ENCODE measurements at places on chromosomes 12 and 14. TPM values are rescaled to one million over a fixed set of nuclear protein-coding genes. Genes with fewer than 3 reads are reported as not detected.

Gene PZP
- total RNA-seq: not detected

Gene OTOGL
- total RNA-seq: 1.4 TPM

Gene C3AR1
- 1.8 TPM for total RNA-seq

Gene FOXA1
- not detected for total RNA-seq

Gene C12orf60
- 4.4 TPM for total RNA-seq

Gene KRT6C
- not detected for total RNA-seq

Gene CCDC60
- not detected for total RNA-seq

Gene SALL2
- 23.7 TPM for total RNA-seq

Gene METTL1
- total RNA-seq: 2.9 TPM

Gene HCAR3
- total RNA-seq: 0.82 TPM

Gene BCL2L2
- 17.2 TPM for total RNA-seq

Gene PPP1R1A
- 12.8 TPM for total RNA-seq

Gene C12orf54
- total RNA-seq: not detected

Gene GPX2
- not detected for total RNA-seq

Gene OTUB2
- 6.3 TPM for total RNA-seq

Gene ORAI1
- total RNA-seq: 4.0 TPM

Gene KLHDC1
- 9.9 TPM for total RNA-seq

Gene CATSPERB
- 1.9 TPM for total RNA-seq

Gene KRT8
- 1.9 TPM for total RNA-seq

Gene PRPF40B
- total RNA-seq: 22.8 TPM

Gene PDZRN4
- 7.3 TPM for total RNA-seq
